ENCODE measurements at places on chromosomes 13 and 19.

GRCh38 chr13:25882466-25883357, 169.1 kb downstream of the SHISA2 start:
- no peak for DNase-seq

DNA sequence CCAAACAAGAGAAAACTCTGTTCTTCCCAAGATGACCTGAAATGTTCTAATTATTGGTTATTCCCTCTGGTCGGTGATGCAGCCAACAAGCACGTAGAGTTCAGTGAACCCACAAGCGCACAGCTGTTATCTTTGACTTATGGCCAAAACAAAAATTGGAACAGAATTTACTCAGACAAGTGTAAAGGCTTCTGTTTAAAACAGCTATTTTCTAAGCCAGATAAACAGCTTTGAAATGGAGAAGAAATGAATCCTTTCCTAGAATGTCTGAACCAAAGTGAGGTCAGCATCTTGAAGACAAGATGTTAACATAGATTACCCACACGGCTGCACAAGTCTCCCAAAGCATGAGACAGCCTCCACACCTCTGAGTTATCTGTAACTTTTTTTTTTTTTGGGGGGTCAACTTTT, 669.2 kb downstream of the DIAPH3 start:
- DNase-seq, result no peak

- no peak for DNase-seq
Measured at GRCh38 chr19:782878-783668, 14.2 kb upstream of the PTBP1 start.

DNA sequence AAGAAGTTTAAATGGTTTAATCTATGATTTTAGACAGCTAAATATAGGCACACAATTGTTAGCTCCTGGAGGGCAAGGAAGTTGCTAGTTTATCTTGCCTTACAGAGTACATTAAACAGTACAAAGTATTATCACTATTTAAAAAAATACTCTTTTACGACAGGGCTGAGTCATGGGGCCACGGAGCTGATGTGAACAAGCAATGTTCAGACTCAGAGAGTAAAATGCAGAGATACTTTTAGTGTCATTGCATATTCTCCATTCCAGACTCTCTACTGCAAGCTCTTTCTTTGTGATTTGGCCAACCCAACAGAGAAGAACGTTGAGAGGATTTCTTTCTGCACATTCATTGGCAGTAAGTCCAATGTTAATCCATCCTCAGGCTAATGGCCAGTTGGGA, 352.4 kb downstream of the SPRY2 start:
- peak; percentile 74 for DNase-seq

DNA sequence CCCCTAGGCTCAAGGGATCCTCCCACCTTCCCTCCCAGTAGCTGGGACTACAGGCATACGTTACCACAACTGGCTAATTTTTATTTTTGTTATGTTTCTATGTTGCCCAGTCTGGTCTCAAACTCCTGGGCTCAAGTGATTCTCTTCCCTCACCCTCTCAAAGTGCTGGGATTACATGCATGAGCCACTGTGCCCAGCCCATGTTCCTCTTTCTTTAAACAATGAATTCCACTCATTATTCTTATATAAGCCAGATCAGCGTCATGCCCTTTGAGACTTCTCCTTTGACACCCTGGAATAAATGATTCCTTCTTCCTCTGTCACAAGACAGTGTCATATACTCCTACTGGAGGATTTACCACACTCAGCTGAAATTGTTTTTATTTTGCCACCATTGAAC, 519.9 kb upstream of the SPRY2 start:
- DNase-seq, result no peak

Measured in mammary epithelial cell (primary cell).